GM04504 (cell line): ENCODE measurements at places on chromosomes 2 and 18.

DNA sequence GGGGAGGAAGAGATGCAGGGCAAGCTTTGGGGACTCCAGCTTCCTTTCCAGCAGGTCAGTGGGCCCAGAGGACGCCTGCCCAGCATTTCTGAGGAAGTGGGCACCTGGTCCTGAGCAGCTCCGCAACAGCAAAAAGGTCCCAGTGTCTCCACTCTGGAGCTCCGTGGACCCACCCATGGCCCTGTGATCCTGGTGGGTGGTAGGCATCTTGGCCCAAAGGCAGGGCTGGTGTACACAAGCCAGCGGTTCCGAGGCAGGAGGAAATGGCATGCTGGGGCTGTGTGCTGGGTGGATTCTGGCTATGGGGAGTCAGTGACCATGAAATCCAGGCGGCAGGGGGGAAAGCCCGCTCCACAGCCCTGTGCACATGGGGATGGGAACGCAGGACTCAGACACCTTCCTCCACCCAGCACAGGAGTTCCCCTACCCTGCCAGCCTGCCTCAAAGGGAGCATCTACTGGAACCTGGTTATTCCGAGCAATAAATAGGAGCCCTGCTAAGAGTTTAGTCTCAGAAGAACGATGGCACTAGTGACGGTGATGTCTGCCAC, 206.0 kb downstream of the GLI2 start:
- no peak for DNase-seq

DNA sequence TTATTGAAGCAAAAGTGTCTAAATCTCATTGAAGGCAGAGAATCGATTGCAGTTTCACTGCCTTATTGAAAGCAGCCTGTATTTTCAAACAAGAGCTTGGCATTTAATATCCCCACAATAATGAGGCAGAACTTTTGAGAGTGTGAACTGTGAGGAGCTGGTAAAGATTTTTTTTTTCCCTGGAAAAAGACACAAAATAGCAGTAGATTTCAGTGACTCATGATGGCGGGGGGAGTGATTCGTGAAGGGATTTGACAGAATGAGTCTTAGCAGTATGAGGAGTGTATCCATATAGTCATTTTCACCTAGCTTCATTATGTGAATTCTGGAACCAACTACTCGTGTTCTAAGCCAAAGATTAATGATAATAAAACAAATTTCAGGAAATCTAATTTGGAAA, 242.9 kb downstream of the ARL6IP6 start:
- DNase-seq, result no peak

GRCh38 chr2:207122651-207123334, 43.0 kb downstream of the KLF7 start:
- no peak for DNase-seq

DNA sequence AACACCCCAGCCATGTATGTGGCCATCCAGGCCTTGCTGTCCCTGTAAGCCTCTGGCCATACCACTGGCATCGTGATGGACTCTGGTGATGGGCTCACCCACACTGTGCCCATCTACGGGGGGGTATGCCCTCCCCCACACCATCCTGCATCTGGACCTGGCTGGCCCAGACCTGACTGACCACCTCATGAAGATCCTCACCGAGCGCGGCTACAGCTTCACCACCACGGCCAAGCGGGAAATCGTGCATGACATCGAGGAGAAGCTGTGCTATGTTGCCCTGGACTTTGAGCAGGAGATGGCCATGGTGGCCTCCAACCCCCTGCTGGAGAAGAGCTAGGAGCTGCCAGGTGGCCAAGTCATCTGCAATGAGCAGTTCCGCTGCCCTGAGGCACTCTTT, 80.4 kb upstream of the ZCCHC2 start:
- DNase-seq, result no peak

DNA sequence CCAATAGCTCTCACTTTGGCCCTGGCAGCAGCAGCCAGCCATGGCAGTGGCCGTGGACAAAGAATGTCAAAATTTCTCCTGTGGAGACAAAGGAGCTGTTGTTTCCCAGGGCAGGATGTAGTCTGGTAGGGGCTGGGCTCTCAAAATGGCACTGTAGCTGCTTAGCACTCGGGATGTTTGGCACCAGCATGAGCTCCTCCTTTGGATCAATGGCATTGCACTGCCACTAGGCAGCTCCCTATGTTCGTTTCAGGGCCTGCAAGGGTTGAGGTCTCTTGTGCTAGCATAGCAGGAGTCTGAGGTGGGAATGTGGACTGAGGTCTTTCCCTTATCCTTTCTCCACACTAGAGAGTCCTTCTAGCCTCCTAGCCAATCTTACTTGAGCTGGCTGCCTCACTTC, 948.8 kb upstream of the FAM98A start:
- DNase-seq, result no peak

- DNase-seq, result no peak
These were observed 9.0 kb upstream of the IGFBP2 start for GRCh38 chr2:216624251-216624650.

DNA sequence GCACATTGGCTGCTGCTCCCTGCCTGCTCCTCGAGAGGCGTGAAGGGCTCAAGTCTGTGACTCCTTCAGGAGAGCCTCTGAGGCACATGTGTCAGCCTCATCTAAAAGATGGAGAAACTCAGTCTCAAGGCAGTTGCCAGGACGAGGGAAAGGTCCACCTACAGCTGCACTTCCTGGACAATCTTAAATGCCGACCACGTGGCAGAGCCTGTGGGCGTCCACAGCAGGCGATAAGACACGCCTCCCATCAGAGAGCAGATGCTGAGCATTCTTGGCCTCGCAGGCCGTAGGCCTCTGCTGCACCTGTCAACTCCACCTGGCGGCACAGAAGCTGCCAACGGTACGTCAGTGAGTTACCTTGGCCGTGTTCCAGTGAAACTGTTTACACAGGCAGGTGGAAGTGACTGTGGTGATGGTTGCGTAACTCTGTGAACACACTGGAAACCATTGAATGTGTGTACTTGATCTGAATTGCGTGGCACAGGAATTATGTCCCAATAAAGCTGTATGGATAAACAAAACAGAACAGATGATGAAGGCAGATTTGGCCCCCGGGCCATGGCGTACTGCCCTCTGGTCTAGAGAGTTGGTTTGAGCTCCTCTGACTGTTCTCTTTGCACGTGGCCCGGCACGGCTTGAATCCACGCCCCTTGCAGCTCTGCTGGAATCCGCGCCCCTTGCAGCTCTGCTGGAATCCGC, 114.5 kb downstream of the RNF144A start:
- no peak for DNase-seq
